ENCODE measurements at places on chromosomes 5 and 9.

DNA sequence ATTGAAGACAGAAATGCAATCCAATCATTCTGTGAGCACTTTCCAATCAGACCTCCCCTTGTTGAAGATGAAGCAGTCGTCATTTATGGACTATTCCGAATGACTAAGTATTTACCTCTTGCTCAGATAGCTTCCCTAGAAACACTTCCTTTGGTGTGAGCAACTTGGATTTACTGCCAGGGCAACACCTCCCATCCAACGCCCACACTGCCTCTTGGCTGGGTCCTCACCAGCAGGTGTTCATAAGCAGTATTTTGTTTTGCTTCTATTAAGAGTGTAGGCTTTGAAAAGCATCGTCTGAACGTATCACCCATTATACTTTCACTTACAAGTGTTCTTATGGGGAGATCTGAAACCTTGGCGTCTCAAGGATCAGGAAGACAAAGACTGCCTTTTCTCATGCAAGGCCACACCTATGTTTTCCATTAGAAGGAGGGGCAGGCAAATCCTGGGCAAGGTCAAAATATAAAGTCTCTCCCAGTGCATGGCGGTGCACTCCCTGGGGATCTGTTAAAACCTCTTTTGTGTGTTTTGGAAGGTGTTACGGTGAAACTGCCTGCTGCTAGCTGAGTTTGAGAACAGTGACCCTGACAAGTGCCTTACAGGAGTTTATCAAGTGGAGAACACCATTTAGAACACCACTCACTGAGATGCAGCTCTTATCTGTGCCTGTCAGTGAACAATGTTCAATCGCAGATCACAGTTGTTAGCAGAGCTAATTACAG is 10.6 kb upstream of the MARCHF3 start:
- no peak for DNase-seq

- no peak for DNase-seq
Observed at GRCh38 chr5:127872494-127872893, 169.3 kb downstream of the CCDC192 start.

- DNase-seq, result no peak
Observed at GRCh38 chr5:148972974-148973374, 89.9 kb downstream of the SH3TC2 start.

DNA sequence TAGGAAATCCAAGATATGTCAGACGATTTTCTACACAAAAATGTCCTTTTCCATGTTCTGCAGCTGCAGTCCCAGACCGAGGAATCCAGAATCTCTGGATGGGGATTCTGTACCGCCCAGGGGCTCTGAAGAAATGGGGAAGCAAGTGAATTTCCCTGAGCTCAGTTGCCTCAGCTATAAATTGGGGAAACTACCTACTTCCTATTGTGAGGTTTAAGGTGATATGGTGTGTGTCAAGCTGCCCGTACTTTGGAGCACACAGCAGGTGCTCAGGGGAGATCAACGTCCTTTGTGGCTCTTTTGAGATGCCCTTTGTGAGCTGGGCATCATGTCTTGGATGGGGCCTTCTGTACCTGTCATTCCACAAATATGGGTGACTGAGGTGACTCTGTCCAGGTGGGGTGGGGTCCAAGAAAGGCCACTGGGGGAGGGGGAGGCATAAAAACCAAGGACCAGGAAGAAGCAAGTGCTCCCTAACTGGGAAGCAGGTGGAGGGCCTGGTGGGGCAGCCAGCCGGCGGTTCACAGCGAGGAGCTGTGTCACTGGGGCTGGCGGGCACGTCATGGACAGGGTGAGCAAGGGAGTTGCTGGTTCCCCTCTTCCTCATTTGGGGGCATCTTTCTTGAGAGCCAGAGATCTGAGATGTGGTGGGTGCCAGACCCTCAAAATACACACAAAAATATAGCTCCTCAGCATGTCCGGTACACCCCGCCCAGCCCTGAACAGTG is 116.0 kb downstream of the CRB2 start:
- DNase-seq, result no peak

GRCh38 chr5:143865426-143866025 is 53.6 kb downstream of the HMHB1 start:
- no peak for DNase-seq

DNA sequence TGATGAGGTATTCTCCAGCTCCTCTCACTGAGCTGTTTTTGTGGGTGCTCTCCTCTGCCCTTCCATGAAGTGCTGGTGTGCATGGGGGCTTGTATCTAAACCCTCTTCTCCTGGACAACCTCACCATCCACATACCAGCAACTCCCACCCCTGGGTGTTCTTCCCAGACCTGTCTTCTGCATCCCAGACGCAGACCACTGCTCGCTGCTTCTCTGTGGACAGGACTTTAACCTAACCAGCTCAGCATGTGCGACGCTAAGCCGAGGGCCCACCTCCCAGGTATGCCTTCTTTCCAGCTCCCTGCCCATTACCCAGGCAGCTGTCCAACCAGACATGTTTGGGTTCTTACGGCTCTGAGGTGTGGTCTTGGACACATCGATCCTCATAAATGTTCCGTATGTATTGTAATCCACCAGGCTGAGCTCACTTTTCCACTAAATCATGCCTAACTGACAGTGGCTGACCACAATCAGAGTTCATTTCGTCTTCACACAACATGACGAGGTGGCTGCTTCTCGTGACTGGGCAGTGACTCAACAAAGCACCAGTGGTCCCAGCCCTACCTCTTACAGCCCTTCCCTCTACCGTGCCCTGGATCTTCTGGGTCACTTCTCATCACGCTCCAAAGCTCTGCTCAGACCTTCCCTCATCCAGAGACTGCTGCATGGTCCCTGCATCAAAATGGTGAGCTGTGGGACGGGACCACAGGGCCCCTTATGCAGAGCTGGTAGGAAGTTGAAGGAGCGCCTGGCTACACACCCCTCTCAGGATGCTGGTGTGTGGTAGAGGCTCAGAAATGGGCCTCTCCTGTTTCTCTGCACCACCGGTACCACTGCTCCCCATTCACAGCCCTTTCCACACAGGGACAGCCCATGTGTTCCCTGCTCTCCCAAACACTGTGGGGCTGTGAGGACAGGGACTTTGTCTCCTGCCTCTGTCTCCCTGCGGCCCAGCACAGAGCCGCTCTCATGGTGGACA is 9.6 kb upstream of the PTGES2 start:
- no peak for DNase-seq

DNA sequence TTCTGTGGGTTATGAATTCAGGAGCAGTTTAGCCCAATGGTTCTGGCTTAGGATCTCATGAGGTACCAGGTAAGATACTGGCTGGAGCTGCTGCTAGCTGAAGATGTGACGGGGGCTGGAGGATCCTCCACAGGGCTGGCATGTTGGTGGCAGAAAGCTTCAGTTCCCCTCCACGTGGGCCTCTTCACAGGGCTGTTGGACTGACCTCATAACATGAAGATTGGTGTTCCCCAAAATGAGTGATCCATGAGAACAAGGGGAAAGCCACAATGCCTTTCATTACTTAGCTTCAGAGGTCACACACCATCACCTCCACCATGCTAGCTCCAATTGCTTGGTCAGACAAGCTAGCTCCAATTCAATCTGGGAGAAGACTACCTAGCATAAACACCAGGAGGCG is 8.5 kb upstream of the S100Z start:
- DNase-seq, result no peak

- no peak for DNase-seq
Observed at GRCh38 chr5:111741278-111741677, 15.7 kb downstream of the NREP start.

- DNase-seq, result no peak
Observed at GRCh38 chr5:33180900-33181299, 259.9 kb upstream of the TARS1 start.

- no peak for DNase-seq
Observed at GRCh38 chr5:177434942-177435738, 8.7 kb downstream of the GRK6 start.

- no peak for DNase-seq
Observed at GRCh38 chr9:88197781-88198340, 59.6 kb upstream of the SPATA31C2 start.

- no peak for DNase-seq
Observed at GRCh38 chr5:67015541-67016191, 180.9 kb downstream of the CD180 start.

DNA sequence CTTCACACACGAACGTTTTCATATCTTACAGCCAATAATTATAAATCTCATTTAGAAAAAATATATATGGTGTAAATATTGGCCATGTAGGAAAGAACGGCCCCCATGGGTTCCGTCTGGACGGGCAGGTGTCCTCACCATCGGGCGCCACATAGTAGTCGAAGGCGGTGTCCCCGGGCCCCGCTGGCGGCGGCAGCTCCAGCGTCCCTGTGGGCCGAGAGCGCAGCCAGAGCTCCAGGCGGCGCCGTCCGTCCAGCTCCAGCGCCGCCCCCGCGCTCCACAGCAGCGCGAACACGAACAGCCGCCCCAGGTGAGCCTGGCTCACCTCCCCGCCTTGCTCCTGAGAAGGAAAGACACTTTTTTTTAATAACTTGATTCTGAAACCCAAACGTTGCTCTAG is 134.6 kb downstream of the DNAH5 start:
- no peak for DNase-seq

DNA sequence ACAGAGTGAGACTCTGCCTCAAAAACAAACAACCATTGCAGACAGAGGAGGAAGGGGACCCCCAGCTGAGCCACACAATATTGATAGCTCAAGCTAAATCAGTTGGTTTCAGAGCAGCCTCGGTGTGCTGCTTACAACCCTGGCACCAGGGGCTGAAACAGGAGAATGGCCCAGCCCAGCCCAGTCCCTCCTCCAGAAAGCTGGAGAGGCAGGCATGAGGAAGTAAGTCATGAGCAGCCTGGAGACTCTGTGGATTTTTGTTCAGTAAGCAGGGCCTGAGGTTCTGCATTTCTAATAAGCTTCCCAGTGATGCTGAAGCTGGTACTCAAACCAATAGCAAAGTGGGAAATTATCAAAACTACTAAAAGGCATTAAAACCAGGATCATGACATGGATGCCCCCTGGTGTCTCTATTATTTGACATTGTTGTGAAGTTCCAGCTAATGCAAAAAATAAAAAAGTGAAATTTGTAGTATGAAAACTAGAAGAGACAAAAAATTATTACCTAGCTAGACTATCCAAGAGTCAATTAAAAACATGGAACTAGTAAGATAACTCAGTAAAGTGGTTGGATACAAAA is 14.2 kb downstream of the PRRT1B start:
- no peak for DNase-seq

GRCh38 chr5:62969409-62970120 is 390.9 kb downstream of the LRRC70 start:
- no peak for DNase-seq

- DNase-seq, result no peak
Observed at GRCh38 chr5:2515180-2515764, 236.2 kb downstream of the IRX2 start.

DNA sequence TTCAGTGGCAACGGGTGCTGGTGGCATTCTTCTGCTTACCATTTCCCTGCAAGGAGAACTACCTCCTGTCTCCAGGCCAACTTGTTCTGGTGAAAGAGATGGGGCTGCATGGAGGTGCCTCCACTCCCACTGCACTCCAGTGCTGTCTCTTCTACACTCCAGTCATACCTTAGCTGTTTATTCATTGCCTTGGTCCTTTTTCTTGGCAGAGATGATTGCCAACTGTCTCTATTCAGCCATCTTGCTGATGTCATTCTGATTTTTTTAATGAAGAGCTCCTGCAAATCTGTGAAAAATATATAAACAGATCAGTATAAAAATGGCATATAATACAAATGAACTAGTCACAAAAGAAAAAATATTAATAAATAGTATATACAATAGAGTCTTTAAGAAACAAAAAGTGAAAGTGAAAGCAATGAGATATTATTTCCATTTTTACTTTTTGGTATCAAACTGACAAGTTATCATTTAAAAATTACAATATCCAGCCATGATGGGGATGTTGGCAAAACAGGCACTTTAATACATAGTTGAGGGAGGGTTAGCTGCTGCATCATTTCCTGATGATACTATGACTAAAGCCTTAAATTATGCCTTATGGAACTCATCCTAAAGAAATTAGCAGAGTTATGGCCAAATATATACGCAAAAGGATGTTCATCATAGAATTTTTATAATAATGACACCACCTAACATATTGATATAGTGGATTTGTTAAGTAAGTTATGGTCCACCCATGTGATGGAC is 109.4 kb downstream of the CARTPT start:
- DNase-seq, result no peak

GRCh38 chr5:44997506-44997905 is 188.8 kb downstream of the MRPS30 start:
- DNase-seq, result no peak

- no peak for DNase-seq
Observed at GRCh38 chr9:134595014-134595413, 46.6 kb upstream of the COL5A1 start.

GRCh38 chr9:87447547-87448432 is 49.9 kb upstream of the DAPK1 start:
- no peak for DNase-seq

GRCh38 chr5:142795251-142795650 is 25.1 kb downstream of the ARHGAP26 start:
- DNase-seq, result no peak

DNA sequence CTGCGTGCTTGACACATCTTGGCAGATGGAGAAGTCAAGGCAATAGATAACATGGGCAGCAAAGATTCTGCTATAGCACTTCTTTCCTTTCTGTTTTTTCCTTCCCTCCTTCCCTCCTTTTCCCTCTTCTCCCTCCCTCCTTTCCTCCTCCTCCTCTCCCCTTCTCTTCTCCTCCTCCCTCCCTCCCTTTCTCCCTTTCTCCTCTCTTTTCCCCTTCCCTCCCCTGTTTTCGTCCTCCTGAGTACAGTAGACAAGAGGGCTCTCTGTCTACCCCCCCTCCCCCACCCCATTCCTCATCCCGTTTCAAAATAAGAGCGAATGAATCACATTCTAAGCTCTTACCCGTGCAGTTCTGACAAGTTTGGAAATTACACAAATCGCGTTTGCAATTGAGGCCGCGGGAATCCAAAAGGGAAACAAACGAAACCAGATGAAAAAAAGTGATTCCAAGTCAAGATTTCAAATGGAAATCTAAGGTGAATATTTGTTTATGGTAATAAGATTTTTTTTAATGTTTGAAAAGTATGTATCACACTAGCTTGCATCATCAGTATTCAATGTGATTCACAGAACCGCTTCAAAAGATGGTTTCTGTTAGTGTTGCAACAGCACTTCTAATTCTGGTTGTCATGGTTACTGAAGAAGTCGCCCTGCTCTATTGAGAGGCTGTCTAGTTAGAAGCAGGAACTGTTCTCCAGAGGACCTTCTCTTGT is 1.3 kb downstream of the NIM1K start:
- peak; percentile 71 for DNase-seq

GRCh38 chr5:168319774-168320173 is 28.3 kb downstream of the WWC1 start:
- no peak for DNase-seq

DNA sequence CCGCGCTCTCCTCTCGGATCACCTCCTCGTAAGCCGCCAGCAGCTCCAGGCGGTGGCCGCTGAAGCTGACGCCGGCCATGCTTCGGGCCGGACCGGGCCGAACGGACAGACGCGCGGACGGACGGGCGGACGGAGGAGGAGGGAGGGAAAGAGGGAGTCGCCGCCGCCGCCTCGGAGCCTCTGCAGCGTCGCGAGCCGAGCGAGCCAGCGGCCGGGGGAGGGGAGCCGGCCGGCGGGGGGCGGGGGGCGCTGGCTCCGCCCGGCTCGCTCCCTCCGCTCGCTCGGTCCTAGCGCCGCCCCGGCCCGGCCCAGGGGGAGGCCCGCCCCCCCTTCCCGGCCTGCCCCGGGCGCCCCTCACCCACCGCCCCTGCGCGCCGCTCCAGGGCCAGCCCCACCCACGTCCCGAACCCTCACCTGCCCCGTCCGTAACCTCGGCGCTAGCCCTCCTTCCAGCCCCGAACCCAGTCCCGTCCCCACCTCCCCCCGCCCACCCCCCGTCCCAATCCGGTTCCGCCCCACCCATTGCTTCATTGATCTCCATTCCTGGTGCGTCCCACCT is at the start of gene DBN1:
Gene DBN1 (minus strand): TSS at position 192 of the 559 bp plus-strand sequence. CDS start 113 bp downstream, at position 79.
- no peak for DNase-seq
